Activated naive CD4-positive, alpha-beta T cell treated with anti-CD3 and anti-CD28 coated beads for 36 hours (primary cell): ENCODE measurements at places on chromosomes 1 and 21. TPM values are rescaled to one million over a fixed set of nuclear protein-coding genes. Genes with fewer than 3 reads are reported as not detected.

DNA sequence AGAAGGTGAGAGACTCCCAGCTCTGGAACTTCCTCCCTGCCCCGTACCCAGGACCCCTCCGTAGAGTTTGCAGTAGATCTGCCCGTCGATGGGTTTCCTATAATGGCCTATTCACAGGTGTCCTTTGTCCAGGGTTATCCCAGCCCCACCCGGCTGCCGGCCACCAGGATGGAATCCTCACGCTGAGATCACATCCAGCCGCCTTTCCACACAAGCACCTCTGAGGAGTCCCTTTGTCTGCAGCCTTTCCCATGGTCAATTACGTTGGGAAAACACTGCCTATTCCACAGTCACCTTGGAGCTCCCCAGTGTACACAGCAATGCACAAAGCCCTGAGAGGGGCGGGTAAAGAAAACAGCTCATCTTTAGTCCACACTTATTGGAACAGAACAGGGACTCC, 190.0 kb upstream of the EDN2 start:
- H3K4me1 ChIP-seq = peaks cover 71% of the 10 kb centered on the region
- H3K27ac ChIP-seq = peak overlapping the region; percentile 3
- no peak for DNase-seq
- H3K36me3 ChIP-seq = no peaks in the 10 kb centered on the region
- H3K4me3 ChIP-seq = no peak overlapping the region
- H3K27me3 ChIP-seq = no peaks in the 10 kb centered on the region

DNA sequence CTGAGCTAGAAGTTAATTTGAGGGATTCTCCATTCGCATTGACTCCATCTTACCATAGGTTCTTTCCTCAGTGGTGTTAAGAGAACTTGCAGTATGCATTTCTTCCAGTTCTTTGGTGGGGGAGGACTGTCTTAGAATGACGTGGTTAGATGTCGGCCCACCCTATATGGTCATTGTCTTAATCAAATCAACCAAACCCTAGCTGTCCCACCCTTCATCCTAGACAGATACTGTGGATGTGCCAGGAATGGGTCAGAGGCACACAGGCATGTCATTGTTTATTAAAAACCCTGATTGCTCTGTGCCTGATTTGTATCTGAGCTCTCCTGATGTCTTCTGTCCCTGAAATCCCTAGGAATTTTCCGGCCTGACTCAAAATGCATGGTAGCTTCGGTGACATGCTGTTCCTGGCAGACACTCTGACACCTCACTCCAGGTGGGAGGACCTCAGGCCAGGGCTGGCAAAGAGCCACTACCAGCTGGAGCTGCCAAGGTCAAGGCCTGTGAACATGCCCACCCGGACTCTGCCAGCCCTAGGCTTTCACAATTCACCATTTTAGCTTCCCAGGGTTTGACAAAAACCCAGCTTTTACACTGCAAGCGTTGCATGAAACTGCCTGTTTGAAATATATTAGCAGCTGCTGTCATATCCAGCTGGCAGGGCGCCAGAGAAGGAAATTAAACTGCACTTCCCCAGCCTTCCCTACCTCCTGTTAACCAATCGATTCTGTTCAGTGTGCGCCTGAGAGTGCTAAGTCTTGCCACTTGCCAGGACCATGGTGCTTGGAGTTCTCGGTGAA, 134.0 kb downstream of the FAM78B start:
- H3K4me1 ChIP-seq = no peaks in the 10 kb centered on the region
- no peak for DNase-seq
- no peaks in the 10 kb centered on the region for H3K36me3 ChIP-seq
- H3K27me3 ChIP-seq = peaks cover 7% of the 10 kb centered on the region
- H3K4me3 ChIP-seq = no peak overlapping the region

DNA sequence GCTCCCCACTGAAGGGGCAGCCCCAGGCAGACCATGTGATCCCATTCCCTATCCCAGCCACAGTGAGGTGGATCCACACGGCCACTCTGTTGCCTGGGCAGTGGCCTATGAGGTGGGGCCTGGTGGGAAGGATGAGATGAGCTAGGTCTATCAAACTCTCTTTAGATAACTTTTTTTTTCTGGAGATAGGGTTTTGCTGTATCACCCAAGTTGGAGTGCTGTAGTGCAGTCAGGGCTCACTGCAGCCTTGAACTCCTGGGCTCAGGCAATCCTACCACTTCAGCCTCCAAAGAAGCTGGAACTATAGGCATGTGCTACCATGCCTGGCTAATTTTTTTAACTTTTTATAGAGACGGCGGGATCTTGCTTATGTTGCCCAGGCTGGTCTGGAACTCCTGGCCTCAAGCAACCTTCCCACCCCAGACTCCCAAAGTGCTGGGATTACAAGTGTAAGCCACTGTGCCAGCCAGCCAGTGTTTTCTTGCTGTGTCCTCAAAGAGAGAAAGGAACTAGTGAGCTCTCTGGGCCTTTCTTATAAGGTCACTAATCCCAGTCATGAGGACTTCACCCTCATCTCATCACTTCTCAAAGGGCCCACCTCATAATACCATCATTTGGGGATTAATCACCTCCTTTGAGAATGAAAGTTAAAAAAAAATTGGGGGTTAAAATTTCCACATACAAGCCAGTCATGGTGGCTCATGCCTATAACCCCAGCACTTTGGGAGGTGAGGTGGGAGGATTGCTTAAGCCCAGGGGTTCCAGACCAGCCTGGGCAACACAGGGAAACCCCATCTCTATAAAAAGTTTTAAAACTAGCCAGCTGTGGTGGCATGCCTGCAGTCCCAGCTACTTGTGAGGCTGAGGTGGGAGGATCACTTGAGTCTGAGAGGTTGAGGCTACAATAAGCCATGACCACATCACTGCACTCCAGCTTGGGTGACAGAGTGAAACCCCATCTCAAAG, 36.6 kb downstream of the H3-3A start:
- H3K4me1 ChIP-seq = peaks cover 13% of the 10 kb centered on the region
- no peak overlapping the region for H3K27ac ChIP-seq
- H3K4me3 ChIP-seq = no peak overlapping the region
- H3K27me3 ChIP-seq = peaks cover 2% of the 10 kb centered on the region

DNA sequence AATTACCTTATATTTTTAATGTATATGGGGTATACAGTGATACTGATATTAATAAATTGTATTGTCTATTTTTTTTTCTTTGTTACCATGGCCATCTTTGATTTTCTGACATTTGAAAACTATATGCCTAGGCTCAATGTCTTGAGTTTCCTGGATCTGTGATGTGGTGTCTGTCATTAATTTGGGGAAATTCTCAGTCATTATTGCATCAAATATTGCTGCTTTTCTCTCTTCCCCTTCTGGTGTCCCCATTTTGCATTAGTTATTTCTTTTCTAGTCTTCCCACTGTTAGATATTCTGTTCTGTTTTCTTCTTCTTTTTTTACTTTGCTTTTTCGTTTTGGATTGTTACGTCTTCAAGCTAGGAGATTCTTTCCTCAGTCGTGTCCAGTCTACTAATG, 33.8 kb downstream of the ZBTB40 start:
- H3K27me3 ChIP-seq = no peaks in the 10 kb centered on the region
- H3K4me1 ChIP-seq = peaks cover 18% of the 10 kb centered on the region
- H3K27ac ChIP-seq = no peak overlapping the region
- no peak overlapping the region for H3K4me3 ChIP-seq

DNA sequence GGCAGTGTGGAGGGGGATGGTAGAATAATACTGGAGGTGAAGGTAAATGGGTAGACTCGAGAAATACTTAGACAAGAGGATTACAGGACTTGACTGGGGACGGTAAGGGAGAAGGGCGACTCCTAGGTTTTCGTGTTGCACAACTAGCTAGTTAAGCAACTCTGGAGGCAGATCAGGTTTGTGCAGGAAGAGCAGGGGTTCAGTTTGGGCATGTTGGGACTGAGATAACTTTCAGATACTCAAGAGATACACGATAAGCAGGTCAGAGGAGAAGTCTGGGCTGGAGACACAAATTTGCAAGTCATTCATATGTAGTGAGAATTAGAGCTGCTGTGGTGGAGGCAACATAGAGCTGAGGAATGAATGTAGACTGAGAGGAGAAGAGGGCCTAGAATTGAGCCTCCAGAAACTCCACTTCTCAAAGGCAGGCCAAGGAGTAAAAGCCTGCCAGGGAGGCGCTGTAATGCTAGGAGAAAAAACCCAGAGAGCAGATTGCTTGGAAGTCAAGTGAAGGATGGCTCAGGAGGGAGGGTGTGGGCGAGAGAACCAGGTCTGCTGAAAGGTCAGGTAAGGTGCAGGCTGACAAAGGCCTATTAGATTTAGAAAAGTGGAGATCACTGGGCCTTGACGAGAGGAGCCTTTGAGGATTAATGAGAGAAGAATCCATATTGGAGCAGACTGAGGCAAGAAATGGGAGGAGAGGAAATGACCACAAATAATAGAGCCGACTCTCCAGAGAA, 20.8 kb downstream of the MAB21L3 start:
- no peak for DNase-seq
- no peak overlapping the region for H3K4me3 ChIP-seq
- no peak overlapping the region for H3K27ac ChIP-seq
- H3K36me3 ChIP-seq = no peaks in the 10 kb centered on the region
- H3K27me3 ChIP-seq = peaks cover 2% of the 10 kb centered on the region

- H3K4me3 ChIP-seq = no peak overlapping the region
- H3K27me3 ChIP-seq = no peaks in the 10 kb centered on the region
- H3K27ac ChIP-seq = no peak overlapping the region
- H3K4me1 ChIP-seq = peaks cover 93% of the 10 kb centered on the region
- DNase-seq = no peak
- H3K36me3 ChIP-seq = peaks cover 3% of the 10 kb centered on the region
Measured at GRCh38 chr1:24984800-24985522, 54.9 kb upstream of the RUNX3 start.

DNA sequence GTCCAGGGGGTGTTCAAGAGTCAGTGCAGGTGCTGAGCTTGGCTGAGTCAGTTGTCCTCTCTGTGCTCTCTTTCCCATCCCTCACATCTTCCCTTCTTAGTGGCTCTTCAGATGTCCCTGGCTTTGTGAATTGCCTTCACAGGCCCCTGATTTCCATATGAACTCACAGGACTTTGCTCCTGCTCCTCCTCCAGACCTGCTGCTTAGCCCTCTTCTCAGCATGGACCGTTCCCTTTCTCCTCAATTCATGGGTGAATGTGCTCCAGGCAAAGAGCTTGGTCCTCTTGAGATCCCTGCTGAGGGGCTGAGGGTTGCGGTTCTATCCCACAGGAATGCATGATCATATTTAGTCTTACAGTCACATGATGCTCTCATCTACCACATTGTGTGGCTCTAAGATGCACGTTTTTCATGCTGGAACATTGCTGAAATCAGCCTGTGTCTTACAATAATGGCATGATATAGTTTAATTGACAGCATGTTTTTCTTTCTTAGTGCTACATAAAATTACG, 30.5 kb downstream of the CACNA1E start:
- H3K27me3 ChIP-seq = peaks cover 5% of the 10 kb centered on the region
- no peaks in the 10 kb centered on the region for H3K4me1 ChIP-seq
- no peak for DNase-seq
- H3K36me3 ChIP-seq = no peaks in the 10 kb centered on the region
- no peak overlapping the region for H3K4me3 ChIP-seq

- no peaks in the 10 kb centered on the region for H3K36me3 ChIP-seq
- no peak for DNase-seq
- H3K27me3 ChIP-seq = no peaks in the 10 kb centered on the region
- no peak overlapping the region for H3K27ac ChIP-seq
Measured at GRCh38 chr1:100622506-100622905, 84.6 kb downstream of the GPR88 start.

DNA sequence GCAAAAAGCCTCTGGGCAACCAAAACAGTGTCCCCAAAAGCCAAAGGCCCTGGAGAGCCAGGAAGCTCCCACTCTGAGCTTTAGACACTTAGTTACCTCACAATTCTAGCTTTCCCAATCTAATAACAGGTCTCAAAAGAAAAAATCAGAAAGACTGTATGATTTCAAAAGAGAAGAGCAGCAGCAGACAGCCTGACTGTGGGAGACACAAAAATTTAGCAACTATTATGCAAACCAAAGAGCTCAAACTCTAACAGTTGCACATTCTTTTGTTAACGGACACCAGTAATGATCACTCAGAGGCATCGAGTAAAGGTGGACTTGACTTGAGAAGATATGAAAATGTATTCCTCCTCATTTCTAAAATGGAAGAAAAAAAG, 160.1 kb downstream of the SLC45A1 start:
- H3K27me3 ChIP-seq = no peaks in the 10 kb centered on the region
- no peak overlapping the region for H3K4me3 ChIP-seq
- peaks cover 42% of the 10 kb centered on the region for H3K4me1 ChIP-seq
- DNase-seq = no peak
- no peak overlapping the region for H3K27ac ChIP-seq
- H3K36me3 ChIP-seq = no peaks in the 10 kb centered on the region

- H3K27me3 ChIP-seq = no peaks in the 10 kb centered on the region
- no peak overlapping the region for H3K4me3 ChIP-seq
- H3K4me1 ChIP-seq = peaks cover 48% of the 10 kb centered on the region
- H3K27ac ChIP-seq = no peak overlapping the region
- DNase-seq = no peak
- peaks cover 4% of the 10 kb centered on the region for H3K36me3 ChIP-seq
Measured at GRCh38 chr21:28773036-28773435, 219.6 kb downstream of the LTN1 start.

DNA sequence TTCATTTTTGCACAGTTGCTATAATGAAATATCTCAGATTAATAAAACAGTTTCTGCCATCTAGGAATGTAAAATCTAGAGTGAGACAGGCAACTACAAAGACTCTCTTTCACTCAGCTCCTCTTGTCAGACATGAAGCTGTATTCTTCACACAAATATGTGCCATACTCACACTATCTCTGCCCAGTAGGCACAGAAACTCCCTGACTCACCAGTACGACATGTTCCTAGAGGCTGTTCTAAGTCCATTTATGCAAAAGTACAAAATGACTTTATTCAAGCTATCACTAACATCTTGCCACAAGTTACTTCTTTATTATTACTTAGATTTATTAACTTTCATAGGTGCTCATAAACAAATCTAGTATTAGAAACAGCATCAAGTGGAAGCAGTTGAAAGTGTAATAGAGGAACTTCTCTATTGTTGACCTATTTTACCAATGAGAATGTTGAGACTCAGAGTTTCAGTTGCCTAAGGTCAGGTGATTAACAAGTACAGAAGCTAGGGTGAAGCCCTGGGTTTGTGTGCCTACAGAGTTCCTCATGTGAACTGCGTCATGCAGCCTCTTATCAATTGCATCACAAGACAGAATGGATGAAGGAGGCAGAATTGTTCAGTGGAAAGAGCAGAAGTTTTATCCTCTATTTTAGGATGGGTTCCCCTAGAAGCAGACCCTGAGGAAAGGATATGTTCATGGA, 98.9 kb downstream of the RGS2 start:
- no peak overlapping the region for H3K4me3 ChIP-seq
- H3K4me1 ChIP-seq = peaks cover 2% of the 10 kb centered on the region
- no peak overlapping the region for H3K27ac ChIP-seq
- no peaks in the 10 kb centered on the region for H3K36me3 ChIP-seq

The RNU1-3 gene
- total RNA-seq = 1,386 TPM

The TM2D1 gene
- 28.2 TPM for total RNA-seq

The PTGFR gene
- not detected for total RNA-seq

The RRAGC gene
- total RNA-seq = 23.3 TPM
